GM23248 (cell line): ENCODE measurements at places on chromosomes 7 and 10. TPM values are rescaled to one million over a fixed set of nuclear protein-coding genes. Genes with fewer than 3 reads are reported as not detected.
A peak's percentile ranks its signal among the peaks of the same experiment; 100 is the strongest.

DNA sequence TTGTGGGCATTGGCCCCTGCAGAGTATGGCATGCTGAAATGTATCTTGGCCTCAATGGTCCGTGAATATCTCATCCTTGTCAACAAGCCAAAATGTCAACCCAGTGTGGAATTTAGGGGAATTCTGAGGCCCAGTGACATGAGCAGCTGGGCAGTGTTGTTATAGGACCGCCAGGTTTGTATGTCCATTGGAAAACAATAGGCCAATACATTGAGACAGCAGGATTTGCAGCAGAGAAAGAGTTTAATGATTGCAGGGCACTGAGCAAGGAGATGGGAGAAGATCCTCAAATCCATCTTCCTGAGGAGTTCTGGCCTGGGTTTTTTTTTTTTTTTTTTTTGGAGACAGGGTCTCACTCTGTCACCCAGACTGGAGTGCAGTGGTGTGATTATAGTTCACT, 95.7 kb upstream of the BAIAP2L1 start:
- DNase-seq: no peak

DNA sequence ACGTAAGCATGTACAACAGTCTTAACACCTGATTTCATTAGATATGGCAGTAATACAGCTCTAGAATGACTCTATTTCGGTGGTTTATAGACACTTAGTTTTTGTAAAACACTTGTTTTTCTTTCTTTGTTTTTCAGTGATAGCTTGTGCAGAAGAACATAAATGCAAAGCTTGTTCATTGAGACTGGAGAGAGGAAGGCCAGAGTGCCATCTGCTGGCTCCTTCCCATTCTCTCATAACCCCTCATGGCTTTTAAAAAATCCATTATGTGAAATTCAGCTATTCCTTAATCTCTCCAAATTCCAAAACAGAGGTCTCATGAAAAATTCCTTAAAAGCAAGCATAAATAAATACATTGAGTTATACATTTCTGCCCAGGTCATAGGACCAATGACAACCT, 76.3 kb downstream of the CACNB2 start:
- peak; percentile 62 for DNase-seq

The ZNF783 gene
- 3.5 and 3.6 TPM in 2 replicates for polyA plus RNA-seq

- DNase-seq: no peak
These were observed 56.0 kb downstream of the PRF1 start for GRCh38 chr10:70546584-70546983.

DNA sequence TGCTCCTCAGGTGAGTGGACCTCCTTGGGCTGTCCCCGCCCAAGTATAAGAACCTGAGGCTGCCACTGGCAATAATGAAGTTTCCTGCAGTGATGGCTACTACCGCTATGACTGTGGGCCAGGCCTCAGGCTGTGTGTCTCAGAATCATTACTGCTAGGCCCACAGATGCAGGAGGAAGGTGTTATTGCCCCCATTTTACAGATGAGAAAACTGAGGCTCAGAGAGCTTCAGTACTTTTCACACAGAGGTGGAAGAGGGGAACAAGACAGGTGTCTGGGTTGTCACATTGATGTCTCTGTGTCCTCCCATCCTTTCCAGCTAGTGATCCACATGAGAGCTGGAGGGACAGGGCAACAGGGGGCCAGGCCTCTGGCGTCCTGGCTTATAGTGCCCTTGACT, 155.2 kb downstream of the CDH23 start:
- no peak for DNase-seq

GRCh38 chr10:100776671-100777070, 31.3 kb downstream of the PAX2 start:
- no peak for DNase-seq

DNA sequence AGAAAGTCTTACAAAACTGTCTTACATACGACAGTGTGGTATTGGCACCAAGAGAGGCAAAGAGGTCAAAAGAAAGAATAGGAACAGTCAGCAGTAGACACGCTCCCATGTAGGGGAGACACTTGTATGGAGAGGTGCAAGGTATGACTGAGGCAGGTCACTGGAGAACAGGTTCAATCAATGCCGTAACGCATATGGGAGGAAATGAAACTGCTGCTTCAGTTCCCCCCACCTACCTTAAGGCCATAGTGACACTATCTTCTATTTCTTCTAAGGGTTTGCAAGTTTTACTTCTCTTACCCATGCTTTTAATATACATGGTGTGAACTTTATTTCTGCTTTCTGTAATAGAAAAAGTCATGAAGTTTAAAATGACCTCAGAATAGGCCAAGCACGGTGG, 5.5 kb upstream of the PITRM1 start:
- DNase-seq: no peak

The TLL2 gene
- polyA plus RNA-seq: 0.56 and 0.71 TPM in 2 replicates

GRCh38 chr7:115965236-115965635, 65.3 kb downstream of the TFEC start:
- no peak for DNase-seq

DNA sequence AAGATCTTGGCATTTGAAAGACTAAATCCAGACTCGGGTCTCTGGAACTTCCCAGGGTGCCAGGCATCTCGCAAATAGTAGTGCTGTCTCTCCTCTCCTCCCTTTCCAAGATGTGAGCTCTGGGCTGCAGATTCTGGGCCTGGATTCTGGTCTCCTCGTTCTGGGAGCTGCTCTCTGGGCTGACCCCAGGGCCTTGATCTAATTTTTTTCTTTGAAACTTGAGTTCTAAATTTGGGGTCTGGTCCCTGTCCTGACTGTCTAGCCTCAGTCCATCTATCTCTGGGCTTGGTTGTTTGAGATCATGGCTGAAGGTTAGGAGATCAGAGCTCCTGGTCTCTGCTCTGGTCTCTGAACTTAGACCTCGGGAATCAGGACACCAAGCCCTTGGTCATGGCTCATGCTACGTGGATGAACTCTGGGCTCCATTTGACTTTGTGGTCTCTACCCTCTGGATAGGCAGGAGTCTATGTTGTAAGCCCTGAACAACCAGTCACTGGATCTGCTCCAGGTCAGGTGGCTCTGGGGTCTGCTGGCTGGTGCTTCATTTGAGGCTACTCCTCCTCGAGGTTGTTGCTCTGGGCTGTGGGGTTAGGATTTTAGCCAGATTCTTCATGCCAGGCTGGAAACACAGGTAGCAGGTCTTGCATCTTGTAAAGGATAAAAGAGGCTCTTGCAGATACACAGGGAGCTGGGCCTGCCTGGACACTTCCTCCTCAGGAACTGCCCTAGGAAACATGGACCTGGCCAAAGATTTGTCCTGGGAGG, 8.0 kb upstream of the MBL2 start:
- no peak for DNase-seq

- no peak for DNase-seq
These were observed 59.5 kb upstream of the C1QL3 start for GRCh38 chr10:16581202-16581601.

DNA sequence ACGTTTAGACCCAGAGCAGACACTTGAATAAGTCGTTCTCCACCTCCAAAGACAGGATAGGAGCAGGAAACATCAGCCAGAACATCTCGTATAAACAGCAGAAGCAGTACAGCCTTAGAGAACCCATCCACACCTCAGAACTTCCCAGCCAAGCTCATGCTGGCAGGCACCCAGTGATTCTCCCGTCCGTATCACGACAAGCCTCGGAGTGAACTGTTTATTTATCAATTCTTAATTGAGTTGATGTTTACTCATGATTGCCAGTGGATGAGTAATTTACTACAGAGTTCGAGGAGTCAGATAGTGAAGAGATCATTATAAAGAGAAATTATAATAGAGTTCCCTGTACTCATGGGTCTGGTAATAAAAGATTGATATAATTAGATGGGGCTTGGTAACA, 811.5 kb downstream of the LRMDA start:
- DNase-seq: no peak

DNA sequence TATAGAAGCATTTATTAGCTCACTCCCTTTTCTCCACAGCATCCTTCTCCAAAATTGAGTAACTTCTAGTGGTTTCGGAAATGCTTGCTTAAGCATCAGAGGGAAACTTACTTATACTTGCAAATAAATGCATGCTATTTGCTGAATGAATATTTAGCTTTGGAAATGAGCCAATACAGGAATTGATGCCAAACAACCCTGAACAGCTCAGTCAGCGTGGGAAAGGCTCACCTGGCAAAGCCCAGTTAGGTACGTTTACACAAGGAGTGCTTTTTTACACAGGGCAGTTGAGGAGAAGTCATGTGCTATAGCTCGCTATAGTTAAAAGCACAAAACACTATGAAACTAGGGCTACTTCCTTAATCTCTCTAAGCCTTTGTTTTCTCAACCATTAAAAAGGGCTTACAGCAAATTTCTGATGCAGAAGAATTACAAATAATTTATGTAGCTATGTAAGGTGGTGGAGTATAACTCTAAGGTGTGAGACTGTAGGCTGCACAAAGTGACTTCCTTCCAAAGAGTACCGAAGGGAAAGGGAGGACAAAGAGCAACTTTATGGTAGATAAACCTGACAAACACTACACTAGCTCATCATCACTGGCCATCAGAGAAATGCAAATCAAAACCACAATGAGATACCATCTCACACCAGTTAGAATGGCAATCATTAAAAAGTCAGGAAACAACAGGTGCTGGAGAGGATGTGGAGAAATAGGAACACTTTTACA, 498.2 kb downstream of the PHTF2 start:
- DNase-seq: no peak

- peak; percentile 71 for DNase-seq
These were observed 49.9 kb downstream of the DNAJC1 start for GRCh38 chr10:21953585-21954057.

- DNase-seq: peak; percentile 75
These were observed 125.4 kb upstream of the TARP start for GRCh38 chr7:38398725-38399321.

The DNTT gene
- not detected in 2 replicates for polyA plus RNA-seq

DNA sequence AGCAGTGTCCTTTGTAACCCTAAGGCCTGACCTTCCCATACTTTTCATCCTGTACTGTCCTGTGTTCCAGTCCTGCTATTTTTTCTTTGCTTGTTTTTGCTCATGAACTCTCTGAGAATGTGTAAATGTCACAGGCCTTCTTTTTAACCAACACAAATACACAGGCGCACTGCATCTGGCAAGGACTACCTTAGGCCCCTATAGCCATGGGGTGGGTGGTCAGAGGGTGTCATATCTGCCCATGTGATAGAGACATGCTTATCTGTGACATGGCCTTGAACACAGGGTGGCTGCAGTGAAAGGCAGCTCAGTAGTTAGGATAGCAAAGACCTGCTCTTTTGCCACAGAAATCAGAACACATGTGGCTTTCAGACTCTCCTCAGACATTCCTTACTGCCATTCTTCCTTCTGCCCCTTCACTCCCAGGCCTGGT, 3.9 kb upstream of the MBL2 start:
- no peak for DNase-seq

The ARHGAP22 gene
- polyA plus RNA-seq: 41.9 and 42.4 TPM in 2 replicates

The GTF2IRD1 gene
- 6.6 and 7.0 TPM in 2 replicates for polyA plus RNA-seq

DNA sequence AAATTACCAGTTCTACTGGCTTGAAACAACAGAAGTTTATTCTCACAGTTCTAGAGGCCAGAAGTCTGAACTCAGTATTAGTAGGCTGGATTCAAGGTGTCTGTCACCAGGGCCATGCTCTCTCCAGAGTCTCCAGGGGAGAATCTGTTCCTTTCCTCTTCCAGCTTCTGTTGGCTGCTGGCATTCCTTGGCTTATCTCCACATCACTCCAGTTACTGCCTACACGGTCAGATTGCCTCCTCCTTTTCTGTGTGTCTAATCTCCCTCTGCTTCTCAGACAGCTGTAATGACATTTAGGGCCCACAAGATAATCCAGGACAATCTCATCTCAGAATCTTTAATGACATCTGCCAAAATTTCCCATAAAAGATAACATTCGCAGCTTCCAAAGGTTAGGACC, 36.6 kb downstream of the MAPK8 start:
- DNase-seq: no peak

DNA sequence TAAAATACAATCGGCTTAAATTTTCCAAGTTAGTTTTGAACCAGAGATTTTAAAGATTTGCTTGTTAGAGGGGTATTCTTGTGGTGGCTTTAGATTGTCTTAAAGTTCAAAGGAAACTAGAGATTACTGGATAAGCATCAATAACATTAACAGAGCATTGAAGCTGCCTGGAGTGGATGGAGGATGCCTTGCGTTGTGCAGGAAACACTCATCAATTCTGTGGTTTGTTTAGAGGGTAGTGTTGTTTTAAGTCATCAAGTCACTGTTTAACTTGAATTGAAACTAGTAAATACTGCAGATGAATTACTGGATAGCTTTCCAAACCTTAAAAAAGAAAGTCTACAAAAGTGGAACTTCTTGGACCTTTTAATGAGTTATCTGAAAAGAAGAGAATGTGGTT, 218.6 kb downstream of the CELF2 start:
- DNase-seq: no peak

- peak; percentile 79 for DNase-seq
These were observed at the start of gene SHTN1 for GRCh38 chr10:117005026-117005526. TSS of gene SHTN1 (minus strand) at chr10:117005187. CDS start at chr10:117005079, 108 bp downstream.

DNA sequence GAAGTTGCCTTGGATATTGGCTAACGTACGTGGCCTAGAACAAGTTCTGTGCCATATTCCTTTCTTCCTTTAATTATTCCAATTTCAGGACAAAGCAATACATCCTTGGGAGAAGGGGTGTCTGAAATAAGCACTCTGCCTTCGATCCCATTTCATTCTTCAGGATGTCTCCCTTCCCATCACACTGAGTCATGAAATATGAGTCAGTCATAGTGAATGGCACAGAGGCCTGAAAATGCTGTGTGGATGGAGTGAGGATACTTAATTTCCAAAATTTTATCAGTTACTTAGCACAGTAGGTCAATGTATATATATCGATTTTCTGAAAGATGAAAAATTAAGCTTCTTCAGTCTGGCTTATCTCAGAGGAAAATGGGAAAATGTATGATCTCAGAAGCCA, 19.5 kb downstream of the EVX1 start:
- DNase-seq: peak; percentile 40

GRCh38 chr7:47085491-47086275, 496.2 kb downstream of the TNS3 start:
- DNase-seq: peak; percentile 36

The AQP1 gene
- polyA plus RNA-seq: 0.33 and 0.34 TPM in 2 replicates

GRCh38 chr7:20529260-20529659, 86.2 kb upstream of the ABCB5 start:
- DNase-seq: no peak

DNA sequence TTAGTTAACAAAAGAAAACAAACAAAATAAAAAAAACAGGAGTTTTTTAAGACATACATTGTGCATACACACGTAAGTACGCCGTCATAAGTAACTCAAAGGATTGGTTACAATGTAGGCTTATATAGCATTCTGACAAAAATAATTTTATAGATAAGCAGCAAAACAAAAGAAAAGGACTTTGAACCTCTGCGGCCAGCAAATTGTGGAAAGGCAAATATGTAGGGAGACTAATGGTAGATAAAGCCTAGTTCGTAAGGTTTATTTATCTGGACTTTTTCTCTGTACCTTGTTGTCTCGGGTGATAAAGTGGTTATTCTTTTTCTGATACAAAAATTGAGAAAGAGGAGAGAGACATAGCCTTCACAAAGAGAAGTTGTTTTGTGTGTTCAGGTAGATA, 891.9 kb downstream of the CNTNAP2 start:
- DNase-seq: no peak

The RTKN2 gene
- polyA plus RNA-seq: 0.15 and 0.41 TPM in 2 replicates

DNA sequence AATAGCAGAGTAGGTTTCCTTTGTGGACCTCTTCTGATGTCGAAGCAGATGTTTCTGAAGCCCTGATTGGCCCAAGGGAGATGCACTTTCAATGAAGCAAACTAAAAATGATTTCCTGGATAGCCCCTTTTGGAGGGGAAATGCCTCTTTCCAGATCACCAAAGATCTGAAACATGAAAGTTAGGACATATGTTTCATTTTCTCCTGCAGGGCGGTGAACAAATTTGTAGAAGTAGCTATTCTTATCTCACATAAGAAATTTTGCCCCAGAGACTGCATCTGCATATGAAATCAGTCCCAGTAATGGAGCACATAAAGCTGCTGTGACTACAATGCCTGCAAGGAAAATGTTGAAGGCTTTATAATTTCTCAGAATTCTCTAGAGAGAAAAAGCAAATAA, 56.0 kb downstream of the THSD7A start:
- no peak for DNase-seq

The CFAP58 gene
- 0.20 and 0.30 TPM in 2 replicates for polyA plus RNA-seq

The FAM180A gene
- polyA plus RNA-seq: 50.3 and 52.5 TPM in 2 replicates
